ENCODE measurements at places on chromosomes 6 and 20. TPM values are rescaled to one million over a fixed set of nuclear protein-coding genes. Genes with fewer than 3 reads are reported as not detected.

The CYP21A2 gene
- total RNA-seq, result not detected

The NAPB gene
- 2.8 TPM for total RNA-seq

The BPIFB4 gene
- not detected for total RNA-seq

The NKX2-2 gene
- total RNA-seq, result not detected

The DNMT3B gene
- 4.6 TPM for total RNA-seq

The ZFP57 gene
- total RNA-seq, result not detected

The SSTR4 gene
- not detected for total RNA-seq

The C20orf204 gene
- total RNA-seq, result 0.37 TPM

The TCF21 gene
- total RNA-seq, result not detected

The RFX6 gene
- total RNA-seq, result not detected

The MMP24 gene
- total RNA-seq, result 18.7 TPM

The LGSN gene
- 3.5 TPM for total RNA-seq

The NTSR1 gene
- 0.20 TPM for total RNA-seq

The LRRC73 gene
- 1.2 TPM for total RNA-seq

The ITPA gene
- total RNA-seq, result 136 TPM

The FLRT3 gene
- 2.0 TPM for total RNA-seq

The GFRA4 gene
- total RNA-seq, result not detected

The PIGU gene
- 30.3 TPM for total RNA-seq

The KCNG1 gene
- 30.8 TPM for total RNA-seq

The BMP5 gene
- 0.07 TPM for total RNA-seq

The ZNF391 gene
- total RNA-seq, result 0.25 TPM

The SCRT2 gene
- total RNA-seq, result not detected

The HMGCLL1 gene
- 0.16 TPM for total RNA-seq

The FOXC1 gene
- total RNA-seq, result 8.7 TPM

The ACSS1 gene
- 11.8 TPM for total RNA-seq

The PROKR2 gene
- total RNA-seq, result not detected

The CTNNBL1 gene
- total RNA-seq, result 67.8 TPM

The GPR63 gene
- 0.61 TPM for total RNA-seq

The HCRTR2 gene
- total RNA-seq, result not detected

The SIRPD gene
- not detected for total RNA-seq

The RCAN2 gene
- not detected for total RNA-seq

The SEMG1 gene
- total RNA-seq, result not detected

The OR2B2 gene
- total RNA-seq, result not detected

The RPL7L1 gene
- 72.1 TPM for total RNA-seq

The SLC22A2 gene
- total RNA-seq, result not detected

The TRIM31 gene
- total RNA-seq, result 2.1 TPM

The PCK1 gene
- total RNA-seq, result not detected

The TXLNB gene
- total RNA-seq, result not detected

The OR2H2 gene
- total RNA-seq, result not detected

The EYS gene
- total RNA-seq, result not detected
